Activated naive CD8-positive, alpha-beta T cell treated with anti-CD3 and anti-CD28 coated beads for 36 hours (primary cell): ENCODE measurements at places on chromosomes 7 and 10. TPM values are rescaled to one million over a fixed set of nuclear protein-coding genes. Genes with fewer than 3 reads are reported as not detected.

Gene DDC
- 1.1 TPM for total RNA-seq

Gene ZNF467
- total RNA-seq, result 0.21 TPM

Gene FBH1
- 48.7 TPM for total RNA-seq

DNA sequence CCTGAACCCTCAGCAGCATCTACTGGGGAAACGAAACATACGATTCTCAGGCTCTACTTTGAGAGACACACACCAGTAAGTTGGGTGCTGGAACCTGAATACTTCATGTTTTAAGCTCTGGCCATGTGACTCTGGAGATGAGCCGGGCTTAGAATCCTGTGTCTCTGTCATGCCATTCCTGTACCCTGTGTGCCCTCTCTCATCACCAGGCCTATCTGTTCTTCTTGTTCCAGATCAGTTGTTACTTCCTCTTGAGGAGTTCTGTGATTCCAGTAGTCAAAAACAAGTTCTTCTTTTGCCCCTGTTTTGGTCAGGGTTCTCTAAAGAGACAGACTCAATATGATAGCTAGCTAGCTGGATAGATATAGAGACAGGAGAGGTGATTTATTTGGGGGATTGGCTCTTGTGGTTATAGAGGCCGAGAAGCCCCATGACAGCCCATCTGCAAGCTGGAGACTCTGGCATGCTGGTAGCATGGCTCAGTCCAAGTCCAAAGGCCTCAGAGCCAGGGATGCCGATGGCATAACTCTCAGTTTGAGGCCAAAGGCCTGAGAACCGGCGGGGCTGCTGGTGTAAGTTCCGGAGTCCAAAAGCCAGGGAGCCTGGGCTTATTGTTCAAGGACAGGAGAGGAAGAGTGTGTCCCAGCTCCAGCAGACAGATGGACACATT, 54.3 kb downstream of the CHN2 start:
- DNase-seq, result no peak

GRCh38 chr7:95794917-95795515, 22.7 kb downstream of the DYNC1I1 start:
- no peak for DNase-seq

DNA sequence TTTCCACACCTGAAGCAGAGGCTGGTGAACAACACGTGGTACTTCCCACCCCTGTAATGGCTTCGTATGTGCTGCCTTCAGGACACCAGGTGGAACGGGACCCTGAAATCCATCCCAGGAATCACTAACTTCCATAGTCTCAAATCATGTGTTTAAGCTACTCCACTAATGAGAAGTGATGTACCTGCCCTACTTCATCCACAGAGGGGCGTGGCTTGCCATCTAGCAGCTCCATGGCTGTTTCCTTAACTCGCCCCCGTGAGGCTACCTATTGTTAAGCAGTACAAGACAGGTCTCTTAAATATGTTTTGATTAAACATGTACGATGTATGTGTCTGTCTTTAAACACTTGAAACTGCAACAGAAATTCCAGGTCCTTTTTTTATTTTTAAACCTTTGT, 31.8 kb downstream of the ARL3 start:
- no peak for DNase-seq

DNA sequence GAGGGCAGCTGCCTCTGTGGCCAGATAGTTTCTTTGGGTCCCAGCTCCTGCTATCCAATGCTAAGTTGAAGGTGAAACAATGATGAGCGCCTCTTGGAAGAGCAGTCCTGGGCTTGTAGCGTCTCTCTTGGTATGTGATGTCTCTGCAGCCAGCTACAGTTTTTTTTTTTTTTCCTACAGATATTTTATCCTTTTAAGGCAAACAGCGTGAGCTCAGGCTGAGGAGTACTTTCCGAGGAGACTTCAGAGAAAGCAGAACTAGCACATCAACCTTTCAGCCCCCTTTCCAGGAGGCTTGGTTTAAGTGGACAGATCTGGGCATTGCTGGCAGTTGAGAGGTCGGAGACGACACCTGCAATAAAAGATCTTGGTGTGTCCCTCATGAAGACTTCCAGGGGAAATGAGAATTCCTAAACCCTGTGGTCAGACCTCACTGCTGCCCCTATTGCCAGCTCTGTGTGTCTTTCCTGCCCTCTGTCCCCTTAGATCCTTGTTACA, 9.1 kb downstream of the PRKG1 start:
- DNase-seq, result no peak

GRCh38 chr7:82975811-82976468, 186.7 kb downstream of the PCLO start:
- DNase-seq, result no peak

DNA sequence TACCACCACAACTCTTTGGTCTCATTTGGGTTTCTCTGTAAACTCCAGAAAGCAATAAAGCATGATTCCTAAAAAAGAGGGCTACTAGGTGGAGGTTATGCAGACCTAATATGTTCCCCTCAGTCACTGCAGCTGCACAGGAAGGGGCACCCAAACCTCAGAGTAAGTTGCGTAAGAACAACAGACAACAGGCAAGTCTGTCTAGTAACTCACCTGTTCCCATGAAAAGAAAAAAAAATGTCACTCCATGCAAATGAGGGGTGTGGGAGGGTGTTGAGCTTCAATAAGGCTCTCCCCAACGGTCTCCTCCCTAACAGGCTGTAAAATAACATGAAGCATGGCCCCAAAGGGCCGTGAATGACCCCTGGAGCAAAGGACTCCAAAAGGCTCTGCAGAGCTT, 461.4 kb downstream of the KCNMA1 start:
- no peak for DNase-seq
